ENCODE measurements at places on chromosomes 12 and 14.

DNA sequence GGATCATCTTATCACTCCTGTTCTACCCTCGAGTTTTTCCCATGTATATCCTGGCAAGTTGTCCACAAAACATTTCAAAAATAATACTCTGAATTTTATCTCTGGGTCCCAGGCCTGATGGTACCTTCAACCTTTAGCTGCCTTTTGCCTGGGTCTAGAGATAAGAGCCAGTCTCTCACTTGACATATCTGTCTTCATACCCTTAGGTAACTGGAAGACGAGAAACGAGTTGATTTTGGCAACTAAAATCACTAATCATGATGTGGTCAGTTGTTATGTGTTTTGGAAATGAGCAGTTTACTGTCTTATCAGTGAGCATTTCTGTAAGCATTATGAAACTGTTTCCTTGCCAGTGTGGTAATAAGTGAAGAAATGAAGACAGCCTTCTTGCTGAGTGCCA, 6.3 kb downstream of the RNF10 start:
- no peak for DNase-seq

GRCh38 chr12:50070314-50071060, 13.1 kb downstream of the ASIC1 start:
- no peak for DNase-seq

DNA sequence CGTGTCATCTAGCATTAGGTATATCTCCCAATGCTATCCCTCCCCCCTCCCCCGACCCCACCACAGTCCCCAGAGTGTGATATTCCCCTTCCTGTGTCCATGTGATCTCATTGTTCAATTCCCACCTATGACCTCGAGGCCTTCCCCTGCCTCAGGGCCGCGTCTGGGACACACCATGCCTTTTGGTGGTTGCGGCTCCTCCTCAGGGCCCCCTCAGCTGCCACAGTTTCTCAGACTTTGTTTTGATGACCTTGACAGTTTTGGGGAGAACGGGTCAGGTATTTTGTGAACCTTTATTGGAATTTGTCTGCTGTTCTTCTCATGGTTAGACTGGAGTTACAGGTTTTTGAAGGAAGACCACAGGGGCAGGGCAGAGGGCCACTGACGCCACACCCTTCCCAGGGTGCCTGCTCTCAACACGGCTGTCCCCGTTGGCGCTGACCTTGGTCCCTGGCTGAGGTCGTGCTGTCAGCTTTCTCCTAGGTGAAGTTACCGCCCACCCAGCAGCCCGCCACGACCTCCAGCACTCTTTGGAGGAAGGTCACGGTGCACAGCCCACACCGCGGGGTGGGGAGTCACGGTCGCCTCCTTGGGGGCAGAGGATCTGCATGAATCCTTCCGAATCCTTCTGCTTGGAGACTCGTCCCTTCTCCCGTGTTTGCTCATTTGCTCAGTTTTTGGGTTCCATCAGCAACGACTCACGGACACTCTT, 130.5 kb downstream of the KIF26A start:
- no peak for DNase-seq

GRCh38 chr12:16174282-16174681, 103.2 kb downstream of the SLC15A5 start:
- DNase-seq: no peak

GRCh38 chr14:78512021-78512420, 341.8 kb downstream of the NRXN3 start:
- no peak for DNase-seq

- no peak for DNase-seq
Measured at GRCh38 chr12:79439175-79439825, 251.5 kb downstream of the PAWR start.

GRCh38 chr12:76264611-76265012, 83.6 kb downstream of the BBS10 start:
- DNase-seq: no peak
